Natural killer cell (primary cell): ENCODE measurements at places on chromosomes 3 and 15. TPM values are rescaled to one million over a fixed set of nuclear protein-coding genes. Genes with fewer than 3 reads are reported as not detected.

- DNase-seq, result no peak
These were observed 10.9 kb upstream of the RHO start for GRCh38 chr3:129517516-129517915.

GRCh38 chr15:73931441-73931840 is 5.2 kb downstream of the LOXL1 start:
- DNase-seq, result no peak

The AGBL1 gene
- total RNA-seq, result not detected

DNA sequence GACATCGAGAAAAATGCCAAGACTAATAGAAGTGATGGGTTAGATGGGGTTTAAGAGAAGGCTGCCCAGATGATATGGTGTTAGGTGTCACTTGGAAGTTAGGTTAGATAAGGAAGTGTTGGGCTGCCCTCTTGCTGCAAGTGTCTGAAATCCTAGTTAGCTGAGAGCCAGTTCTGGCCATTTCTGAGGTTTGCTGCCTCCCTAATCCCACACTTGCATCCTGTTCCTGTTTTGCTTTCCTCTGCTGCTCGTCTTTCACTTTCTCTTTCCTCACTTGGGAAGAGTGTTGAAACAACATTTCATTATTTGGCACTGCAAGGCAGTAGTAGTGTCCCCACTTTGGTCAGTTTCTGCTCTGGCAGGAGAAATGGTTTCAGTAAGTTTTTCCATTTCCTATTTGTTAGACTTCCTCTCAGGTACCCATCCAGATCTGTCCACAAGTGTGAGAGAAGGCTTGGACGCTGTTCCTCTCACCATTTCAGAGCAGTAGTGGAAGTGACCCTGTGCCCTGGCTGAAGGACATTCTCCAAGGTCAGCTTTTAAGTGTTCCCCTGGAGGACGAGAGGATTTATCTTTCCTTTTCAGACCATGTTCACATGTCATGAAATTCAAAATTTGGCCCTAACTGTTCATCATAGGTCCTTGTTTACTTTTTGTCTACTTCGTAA is 93.3 kb downstream of the ADAMTSL3 start:
- DNase-seq, result no peak

- no peak for DNase-seq
These were observed 77.4 kb upstream of the SKOR1 start for GRCh38 chr15:67747921-67748320.

DNA sequence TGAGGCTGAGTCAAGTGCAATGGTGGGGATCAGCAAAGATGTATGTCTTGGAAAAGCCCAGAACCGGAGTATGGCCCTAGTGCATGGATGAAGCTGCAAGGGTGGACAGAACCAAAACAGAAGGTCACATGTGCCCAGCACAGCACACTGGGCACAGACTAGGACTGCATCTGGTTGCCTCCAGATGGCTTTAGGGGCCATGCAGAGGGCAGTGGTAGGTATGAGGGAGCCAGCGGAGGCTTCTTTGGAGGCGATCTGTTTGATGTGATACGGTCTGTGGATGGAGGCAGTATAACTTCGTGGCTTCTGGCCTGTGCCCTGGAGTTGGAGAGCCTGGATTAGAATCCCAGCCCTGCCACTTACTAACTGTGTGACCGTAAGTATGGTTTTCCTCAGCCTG is 29.4 kb downstream of the SV2B start:
- no peak for DNase-seq

GRCh38 chr15:69542028-69542427 is 89.4 kb downstream of the RPLP1 start:
- no peak for DNase-seq

The SCN11A gene
- 0.08 TPM for total RNA-seq

GRCh38 chr15:87609894-87610293 is 646.6 kb downstream of the NTRK3 start:
- DNase-seq, result no peak

The LYZL4 gene
- total RNA-seq, result not detected
